Stimulated activated CD4-positive, alpha-beta T cell treated with anti-CD3 and anti-CD28 coated beads, Interleukin-4, amount 100 ng/mL, for 4 hours (primary cell): ENCODE measurements at places on chromosomes 5 and 9.

DNA sequence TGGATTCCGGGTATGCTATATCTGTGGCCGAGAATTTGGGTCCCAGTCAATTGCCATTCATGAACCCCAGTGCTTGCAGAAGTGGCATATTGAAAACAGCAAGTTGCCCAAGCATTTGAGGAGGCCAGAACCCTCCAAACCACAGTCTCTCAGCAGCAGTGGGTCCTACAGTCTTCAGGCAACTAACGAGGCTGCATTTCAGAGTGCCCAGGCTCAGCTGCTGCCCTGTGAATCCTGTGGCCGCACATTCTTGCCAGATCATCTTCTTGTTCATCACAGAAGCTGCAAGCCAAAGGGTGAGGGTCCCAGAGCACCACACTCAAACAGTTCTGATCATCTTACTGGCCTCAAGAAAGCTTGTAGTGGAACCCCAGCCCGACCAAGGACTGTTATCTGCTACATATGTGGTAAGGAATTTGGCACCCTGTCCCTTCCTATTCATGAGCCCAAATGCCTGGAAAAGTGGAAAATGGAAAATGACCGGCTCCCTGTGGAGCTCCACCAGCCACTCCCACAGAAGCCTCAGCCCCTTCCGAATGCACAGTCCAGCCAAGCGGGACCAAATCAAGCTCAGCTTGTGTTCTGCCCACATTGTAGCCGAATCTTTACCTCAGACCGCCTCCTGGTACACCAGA is 23.0 kb downstream of the ZNF474 start:
- no peak for DNase-seq

DNA sequence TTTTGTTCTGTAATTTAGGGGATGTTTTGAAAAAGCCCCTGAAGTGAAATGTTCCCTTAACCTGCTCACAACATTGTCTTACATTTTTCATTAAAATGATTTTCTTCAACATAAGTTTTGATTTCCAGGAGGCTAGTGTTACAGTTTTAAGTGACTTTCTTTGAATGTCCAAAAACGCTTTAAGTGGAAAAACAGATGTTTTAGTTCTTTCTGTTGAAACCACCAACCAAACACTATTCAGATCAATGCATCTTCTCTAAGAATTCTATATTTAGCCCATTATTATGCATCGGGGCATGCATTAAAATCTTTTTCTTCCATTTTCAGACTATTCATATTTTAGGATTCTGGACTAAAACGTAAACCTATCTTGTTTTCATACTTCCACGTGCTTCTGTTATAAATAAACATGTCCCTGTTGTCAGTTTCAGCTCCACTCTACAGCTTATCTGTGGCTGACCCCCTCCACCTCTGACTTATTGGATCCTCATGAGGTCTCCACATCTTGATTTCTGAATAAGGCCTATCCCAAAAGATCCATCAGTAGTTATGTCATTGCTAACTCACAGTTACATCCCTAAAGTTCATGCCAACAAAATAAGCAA is 882.3 kb upstream of the SEMA6A start:
- no peak for DNase-seq

GRCh38 chr5:176320577-176320976 is 41.0 kb downstream of the KIAA1191 start:
- no peak for DNase-seq

DNA sequence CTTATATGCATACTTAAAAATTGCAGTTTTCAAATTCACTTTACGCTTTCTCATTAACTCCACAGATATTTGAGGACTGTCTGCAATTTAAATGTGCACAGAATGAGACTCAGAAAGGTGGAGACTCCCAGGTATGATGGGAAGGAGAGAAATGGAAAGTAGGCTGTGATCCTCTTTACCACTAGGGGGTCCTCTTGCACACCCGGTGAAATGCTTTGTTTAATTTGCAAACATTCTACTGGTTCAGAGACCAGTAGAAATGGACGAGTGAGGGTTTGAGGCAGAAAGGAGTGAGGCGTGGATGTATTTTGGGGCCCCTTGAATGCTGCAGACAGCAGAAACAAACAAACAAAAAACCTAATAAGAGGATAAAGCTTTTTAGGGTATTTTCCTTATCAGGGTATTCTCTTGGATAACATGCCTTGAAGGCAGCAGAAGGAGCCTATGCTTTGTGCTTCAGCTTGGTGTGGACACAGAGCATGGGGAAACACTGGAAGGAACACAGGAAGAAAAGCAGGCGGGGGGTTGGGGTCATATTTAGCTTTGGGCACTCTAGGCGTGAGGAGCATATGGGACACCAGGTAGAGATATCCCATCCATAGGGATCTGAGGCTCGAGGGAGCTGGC is 410.1 kb downstream of the DMRT2 start:
- DNase-seq = no peak

DNA sequence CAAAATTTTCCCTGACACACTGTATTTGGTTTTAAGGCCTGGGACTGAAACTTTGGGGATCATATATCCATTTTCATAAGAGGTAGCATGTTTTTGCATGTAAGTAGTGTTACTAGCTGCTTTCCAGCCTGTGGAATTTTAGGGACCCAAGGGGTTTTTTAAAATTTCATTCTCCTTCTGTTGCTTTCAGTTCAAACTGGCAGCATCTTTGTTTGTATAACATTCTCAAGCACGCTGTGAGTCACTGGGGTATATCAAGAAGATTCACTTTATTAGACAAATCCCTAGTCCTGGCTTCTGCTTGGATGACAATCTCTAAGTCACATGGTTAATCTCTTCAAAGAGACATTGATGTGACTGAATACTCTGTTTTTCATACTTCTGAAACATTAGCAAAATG is 479.0 kb downstream of the CYLC2 start:
- DNase-seq = no peak

DNA sequence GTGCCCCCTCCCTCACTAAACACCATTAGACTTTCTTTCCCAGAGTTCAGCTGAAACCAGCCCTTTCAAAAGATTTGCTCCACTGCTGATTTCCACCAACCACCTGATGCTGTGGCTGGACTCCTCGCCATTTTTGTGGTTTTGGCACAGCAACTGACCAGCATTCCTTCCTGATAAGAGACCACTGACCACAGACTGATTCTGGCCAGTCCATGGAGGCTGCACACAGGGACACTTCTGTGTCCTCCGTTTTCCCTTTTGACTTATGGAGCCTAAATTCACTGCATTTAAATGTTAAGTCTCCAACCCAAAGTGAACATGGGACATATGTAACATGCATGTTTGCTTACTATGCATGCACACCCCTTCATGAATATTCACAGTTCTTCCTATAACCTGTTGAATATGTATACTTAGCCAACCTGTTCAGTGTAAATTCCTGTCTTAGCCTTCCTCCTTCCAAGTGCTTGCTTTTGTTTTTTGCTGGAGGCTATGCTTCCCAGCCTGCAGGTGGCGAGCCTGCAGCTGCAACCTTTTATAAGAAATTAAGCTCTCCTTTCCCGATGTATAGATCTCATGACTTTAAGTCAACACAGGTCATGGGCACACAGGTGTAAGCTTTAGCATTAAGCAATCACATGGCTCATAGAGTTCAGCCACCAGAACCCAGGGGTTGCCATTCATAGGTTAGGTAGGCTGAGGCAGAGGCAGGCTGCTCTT is 78.7 kb downstream of the ACTL7B start:
- no peak for DNase-seq

DNA sequence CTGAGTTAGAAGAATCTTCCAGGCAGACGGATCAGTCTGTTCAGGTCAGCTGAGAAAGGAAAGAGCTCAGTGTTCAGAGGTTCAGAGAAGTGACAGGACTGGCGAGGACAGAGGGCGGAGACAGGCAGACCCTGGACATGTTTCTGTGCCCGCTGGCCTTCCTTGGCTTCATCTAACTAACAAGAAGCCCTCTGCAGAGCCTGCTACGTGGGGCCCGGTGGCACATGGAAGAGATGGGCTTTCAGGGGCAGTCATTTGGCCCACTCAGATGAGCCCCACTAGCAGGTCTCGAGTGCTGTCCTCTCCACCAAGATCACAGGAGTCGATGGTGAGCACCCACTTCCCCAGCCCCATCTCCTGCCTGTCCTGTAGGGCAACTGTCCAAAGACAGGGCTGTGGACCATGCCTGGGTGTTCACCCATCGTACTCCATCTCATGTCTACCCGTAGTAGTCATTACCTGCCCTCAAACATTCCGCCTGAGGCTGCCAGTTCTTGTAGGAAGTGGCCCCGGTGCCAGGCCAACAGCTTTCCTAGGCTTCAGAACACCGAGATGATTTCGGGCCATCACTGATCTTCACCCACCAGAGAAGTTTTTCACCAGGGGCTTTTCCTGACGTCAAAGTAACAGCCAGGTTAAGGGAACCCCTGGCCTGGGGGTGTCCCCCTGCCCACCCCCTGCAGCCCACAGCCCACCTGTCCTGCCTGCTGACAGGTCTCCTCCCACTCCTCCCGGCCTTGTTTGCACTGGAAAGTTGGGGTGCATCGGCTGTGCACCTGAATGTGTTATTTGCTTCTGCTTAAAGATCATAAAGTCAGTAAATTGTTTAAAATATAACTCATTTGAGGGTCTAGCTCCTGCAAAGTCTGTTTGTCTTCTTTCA is 14.0 kb downstream of the IRX2 start:
- no peak for DNase-seq

GRCh38 chr9:131623655-131624330 is 78.5 kb downstream of the PRRT1B start:
- no peak for DNase-seq

- no peak for DNase-seq
Measured at GRCh38 chr5:1563617-1564181, 39.9 kb upstream of the LPCAT1 start.

GRCh38 chr9:1554081-1555035 is 460.8 kb upstream of the SMARCA2 start:
- no peak for DNase-seq

DNA sequence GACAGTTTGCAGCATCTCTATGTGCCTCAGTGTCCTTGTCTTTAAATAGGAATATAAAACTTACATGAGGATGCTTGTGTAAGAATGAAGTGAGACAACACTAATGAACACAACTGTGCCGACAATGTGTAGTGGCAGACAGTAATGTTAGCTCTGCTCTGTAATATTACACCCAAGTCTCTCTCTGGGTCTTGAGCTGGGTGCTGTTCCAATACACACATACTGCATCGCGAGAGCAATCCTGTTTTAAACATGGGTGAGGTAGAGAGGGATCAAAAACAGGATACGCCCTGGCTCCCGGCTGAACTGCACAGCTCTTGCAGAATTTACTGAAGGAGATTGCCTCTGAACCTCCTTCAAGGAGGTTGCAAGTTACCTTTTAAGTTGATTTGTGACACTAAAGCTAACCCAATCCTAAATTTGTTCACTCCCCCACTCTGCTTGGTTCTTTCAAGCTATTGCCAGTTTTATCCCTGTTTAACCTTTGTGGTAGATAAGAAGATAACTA is 155.2 kb upstream of the ISL1 start:
- no peak for DNase-seq

GRCh38 chr9:133677126-133678010 is 41.2 kb downstream of the DBH start:
- DNase-seq = peak; percentile 44

DNA sequence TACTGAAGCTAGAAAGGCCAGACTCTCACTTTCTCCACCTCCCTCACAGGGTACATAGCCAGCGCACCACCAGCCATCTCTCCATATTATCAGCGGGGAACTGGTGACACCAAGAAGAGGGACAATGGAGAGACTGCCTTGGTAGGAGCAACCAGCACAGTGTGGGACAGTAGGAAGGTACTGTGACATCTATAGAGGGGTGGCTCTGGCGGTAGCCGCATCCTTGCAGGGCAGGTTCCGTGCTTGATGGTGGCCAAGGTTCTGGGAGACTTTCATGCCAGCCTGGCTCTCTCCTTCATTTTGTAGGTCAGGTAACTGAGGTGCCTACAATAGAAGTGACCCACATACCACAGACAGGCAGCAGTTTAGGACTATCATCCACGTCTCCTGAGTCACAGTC is 65.5 kb upstream of the SMIM23 start:
- DNase-seq = no peak

DNA sequence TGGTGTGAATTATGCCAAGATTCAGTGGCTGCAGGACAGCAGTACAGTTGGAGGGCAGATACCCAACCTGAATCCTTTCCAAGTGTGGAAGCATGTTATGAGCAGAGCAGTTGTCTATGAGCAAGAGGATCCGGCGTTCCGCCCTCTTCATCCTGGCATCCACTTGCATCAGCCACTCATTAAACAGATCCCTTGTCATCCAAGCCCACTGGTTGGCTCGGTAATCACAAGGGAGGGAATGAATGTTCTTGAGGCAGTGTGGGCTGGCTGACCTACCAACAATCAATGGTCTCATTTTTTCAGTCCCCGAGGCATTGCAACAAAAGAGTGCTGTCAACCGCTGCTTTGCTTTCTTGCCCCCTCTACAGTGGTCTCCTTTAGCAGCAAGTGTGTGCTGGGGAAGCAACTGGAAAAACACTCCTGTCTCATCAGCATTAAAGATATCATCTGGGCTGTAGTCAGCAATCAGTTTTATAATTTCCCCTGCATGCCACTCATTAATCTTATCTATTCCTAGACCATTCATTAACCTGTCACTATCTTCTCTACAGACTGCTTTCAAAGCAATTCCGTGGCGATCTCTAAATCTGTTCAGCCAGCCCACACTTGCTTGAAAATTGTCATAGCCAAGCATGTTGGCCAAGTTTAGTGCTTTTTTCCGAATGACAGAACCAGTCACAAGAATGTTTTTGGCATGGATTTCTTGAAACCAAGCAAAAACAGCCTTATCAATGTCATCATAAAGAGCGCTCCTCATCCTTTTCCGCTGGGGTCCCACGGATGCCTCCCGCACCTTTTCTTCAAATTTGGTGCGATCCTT is 4.9 kb downstream of the TIGD6 start:
- DNase-seq = no peak

- no peak for DNase-seq
Measured at GRCh38 chr5:168480601-168481000, 5.7 kb upstream of the RARS1 start.

DNA sequence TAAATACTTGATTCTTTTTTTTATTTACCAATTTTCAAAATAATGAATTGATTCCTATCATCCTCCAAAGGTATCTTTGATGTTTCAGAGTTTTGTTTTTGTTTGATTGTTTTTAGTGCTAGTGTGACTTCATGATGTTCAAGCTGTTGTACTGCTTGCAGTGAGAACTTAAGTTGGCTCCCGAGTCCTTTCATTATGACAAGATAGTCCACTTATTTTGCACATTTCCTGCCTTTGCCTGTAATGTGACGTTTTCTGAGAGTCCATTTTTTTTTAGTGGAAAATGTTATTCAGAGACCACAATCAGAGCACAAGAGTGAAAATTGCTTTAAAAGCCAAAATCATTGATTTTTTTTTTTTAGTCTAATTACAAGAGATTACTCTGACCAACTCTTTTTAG is 60.1 kb upstream of the FCHO2 start:
- no peak for DNase-seq

DNA sequence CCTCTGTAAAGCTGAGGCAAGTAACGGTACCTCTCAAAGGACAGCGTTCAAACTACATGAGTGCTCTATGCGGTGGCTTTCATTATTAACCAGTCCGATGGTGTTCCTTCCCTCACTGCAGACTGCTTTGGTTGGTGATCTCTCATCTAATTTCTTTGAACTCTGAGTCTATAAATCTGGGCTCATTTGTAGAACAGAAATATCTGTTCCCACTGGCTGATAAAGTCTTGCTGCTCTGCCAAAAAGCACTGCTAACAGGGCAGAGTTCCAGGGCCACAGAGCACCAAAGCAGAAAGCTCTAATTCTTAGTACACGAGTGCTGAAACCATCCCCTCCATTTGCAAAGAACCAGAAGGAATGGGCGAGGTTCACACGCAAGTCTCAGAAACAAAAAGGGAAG is 81.9 kb downstream of the MED27 start:
- DNase-seq = no peak

GRCh38 chr9:3337515-3338225 is 188.1 kb downstream of the RFX3 start:
- DNase-seq = no peak

- DNase-seq = no peak
Measured at GRCh38 chr5:179762781-179763176, 30.2 kb downstream of the MAML1 start.
